ENCODE measurements at places on chromosomes 2 and 18.

DNA sequence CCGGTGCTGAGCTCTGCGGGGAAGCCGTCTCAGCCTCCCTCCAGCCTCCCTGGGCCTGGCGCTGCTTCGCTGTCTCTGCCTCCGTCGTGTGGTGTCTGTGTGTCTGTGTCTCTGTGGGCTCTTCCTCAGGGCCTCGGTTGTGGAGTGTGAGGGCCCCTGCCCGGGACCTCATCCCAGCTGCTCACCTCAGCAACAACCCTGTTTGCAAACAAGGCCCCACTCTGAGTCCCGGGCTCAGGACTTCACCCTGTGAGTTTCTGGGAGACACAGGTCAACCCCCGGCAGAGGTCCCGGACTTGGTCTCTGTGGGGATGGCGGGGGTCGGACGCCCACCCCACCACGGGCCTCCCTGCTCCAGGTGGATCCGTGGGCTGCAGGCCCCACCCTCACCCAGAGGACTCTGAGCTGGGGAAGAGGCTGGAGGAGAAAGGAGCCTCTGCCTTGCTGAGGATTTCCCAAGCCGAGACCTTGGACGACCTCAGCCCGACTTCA lies 127.4 kb upstream of the CTDP1 start:
- no peak for DNase-seq

DNA sequence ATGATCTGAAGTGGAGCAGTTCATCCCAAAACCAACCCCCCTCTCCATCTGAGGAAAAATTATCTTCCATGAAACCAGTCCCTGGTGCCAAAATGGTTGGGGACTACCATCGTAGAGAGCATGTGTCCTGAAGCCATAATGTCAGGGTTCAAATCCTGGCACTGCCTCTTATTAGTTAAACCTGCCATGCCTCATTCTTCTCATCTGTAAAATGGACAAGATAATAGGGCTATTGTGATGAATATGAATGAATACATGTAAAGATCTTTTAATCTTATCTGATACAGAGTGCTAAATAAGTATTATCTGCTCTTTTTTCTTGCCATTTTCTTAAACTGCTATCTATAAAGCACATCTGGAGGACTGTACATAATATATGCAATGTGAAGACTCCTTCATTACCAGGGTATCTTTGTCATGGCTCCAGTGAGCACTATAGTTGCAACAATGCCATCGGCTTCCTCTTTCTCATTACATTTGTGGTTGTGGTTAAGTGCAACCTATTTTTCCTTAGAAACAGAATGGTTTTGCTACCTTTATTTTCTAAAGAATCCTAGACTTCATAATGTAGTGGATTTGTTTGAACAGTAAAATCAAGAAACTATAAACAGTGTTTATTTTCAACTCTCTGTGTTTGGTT lies 27.0 kb downstream of the MFSD6 start:
- no peak for DNase-seq

- no peak for DNase-seq
Observed at GRCh38 chr2:228658998-228659397, 477.5 kb upstream of the SPHKAP start.

DNA sequence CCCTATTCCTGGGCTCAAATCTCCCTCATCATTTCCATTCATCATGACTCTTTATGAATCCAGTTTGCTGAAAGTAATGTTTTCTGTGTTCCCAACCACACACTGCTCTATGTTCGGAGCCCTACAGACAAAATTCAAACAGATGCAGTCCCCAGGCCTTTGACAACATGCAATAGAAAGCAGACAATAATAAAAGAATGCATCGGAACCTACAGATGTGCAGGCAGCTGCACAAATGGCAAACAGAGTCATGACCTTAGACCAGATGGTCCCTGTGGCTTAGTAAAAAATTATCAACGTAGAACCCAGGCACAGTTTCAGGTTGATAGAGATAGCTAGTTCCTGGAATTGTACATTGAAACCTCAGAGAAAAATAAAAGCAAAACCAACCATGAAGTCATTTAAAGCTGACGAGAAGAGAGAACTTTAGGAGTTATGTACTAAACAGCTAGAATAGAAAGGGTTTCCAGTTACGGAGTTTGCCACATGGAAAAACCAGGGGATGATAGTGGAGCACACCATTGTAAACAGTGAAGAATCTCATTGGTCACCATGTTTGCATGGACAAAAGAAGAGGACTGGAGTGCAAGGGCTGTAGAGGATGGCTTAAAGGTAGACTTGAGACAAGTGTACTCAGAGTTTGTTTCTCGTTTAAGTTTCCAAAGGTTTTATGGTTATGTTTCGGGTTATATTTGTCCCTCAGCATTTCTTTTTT lies 23.2 kb upstream of the ACVR1 start:
- no peak for DNase-seq

DNA sequence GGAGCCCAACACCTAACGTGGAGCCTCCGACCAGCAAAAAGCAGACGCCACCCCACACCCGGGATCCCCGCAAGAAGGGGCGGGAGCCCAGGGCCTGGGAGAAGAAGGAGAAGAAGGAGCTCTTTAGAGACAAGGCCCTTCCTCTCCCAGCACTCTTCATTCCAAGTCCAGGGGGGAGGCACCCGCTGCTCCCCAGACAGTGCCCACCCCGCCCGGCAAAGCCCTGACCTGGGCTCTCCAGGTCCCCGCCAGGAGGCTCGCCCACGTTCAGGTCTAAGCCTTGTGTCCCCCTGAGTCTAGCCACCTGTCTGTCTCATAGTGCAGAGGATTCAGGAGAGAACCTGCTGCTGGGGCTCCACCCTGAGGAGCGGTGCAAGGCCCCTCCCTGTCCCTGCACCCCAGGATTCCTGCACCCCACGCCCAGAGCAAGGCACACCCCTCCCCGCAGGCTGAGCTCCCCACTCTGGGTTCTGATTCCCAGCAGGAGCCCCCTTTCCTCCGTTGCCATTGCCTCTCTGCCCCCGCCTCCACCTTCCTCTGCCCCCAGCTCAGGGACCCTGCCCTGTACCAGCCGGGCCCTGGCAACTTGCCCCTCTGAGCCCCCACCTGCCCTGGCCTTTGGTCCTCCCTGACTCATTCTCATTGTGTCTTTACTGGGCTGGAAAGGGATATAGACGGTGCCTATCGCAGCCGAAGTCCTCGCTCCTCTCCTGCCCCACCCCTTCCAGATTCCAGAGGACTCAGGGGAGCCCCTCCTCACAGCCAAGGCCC lies 33.5 kb upstream of the GPC1 start:
- no peak for DNase-seq

GRCh38 chr2:46674488-46674887 lies 195.1 kb downstream of the TMEM247 start:
- DNase-seq, result peak; percentile 53

GRCh38 chr2:181421464-181421863 lies 35.7 kb upstream of the ITGA4 start:
- no peak for DNase-seq

- DNase-seq, result no peak
Observed at GRCh38 chr2:149513461-149513860, 74.1 kb downstream of the MMADHC start.

GRCh38 chr2:21256006-21256405 lies 132.2 kb downstream of the TDRD15 start:
- DNase-seq, result no peak

Measured in GM04503 (cell line).